GM23338 (cell line): ENCODE measurements at places on chromosomes 5 and 9. TPM values are rescaled to one million over a fixed set of nuclear protein-coding genes. Genes with fewer than 3 reads are reported as not detected.

GRCh38 chr9:70537084-70537483 is 122.6 kb upstream of the KLF9 start:
- no peaks in the 10 kb centered on the region for H3K36me3 ChIP-seq
- H3K4me1 ChIP-seq, result no peaks in the 10 kb centered on the region
- H3K27ac ChIP-seq, result no peak overlapping the region

DNA sequence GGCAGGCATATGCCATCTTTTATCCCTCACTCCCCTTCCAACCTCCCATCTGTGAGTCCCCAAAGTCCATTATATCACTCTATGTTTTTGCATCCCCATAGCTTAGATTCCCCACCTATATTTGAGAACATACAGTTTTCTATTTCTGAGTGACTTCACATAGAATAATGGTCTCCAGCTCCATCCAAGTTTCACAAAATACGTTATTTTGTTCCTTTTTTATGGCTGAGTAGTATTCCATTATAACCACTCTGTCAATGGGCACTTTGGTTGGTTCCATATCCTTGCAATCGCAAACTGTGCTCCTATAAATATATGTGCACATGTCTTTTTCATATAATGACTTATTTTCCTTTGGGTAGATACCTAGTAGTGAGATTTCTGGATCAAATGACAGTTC is 178.6 kb downstream of the GAS1 start:
- no peaks in the 10 kb centered on the region for H3K27me3 ChIP-seq
- no peaks in the 10 kb centered on the region for H3K36me3 ChIP-seq
- no peak overlapping the region for H3K27ac ChIP-seq
- H3K4me1 ChIP-seq, result no peaks in the 10 kb centered on the region
- DNase-seq, result no peak
- H3K4me3 ChIP-seq, result no peak overlapping the region

- H3K4me1 ChIP-seq, result no peaks in the 10 kb centered on the region
- no peaks in the 10 kb centered on the region for H3K27me3 ChIP-seq
- no peak for DNase-seq
These were observed 106.3 kb downstream of the GDA start for GRCh38 chr9:72255569-72255968.

DNA sequence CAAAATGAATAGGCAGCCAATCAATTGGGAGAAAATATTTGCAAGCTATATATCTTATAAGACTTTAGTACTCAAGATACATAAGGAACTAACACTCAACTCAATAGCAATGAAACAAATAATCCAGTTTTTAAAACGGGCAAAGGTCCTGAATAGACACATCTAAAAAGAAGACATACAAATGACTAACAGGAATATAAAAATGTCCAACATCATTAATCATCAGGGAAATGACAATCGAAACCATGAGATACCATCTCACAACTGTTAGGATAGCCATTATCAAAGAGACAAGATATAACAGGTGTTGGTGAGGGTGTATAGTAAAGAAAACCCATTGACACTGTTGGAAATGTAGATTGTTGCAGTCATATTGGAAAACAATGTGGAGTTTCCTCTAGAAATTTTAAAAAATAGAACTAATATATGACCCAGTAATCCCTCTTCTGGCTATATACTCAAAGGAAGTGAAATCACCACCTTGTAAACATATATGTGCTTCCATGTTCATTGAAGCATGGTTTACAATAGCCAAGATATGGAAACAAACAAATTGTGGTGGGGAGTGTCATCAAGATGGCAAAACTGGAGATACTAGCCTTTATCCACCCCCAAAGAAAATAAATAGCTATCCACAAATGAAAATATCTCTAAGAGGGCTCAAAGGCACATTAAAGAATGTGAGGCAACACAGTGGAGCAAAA is 13.9 kb upstream of the BTNL3 start:
- no peaks in the 10 kb centered on the region for H3K4me1 ChIP-seq
- no peak for DNase-seq
- H3K27me3 ChIP-seq, result no peaks in the 10 kb centered on the region
- no peak overlapping the region for H3K27ac ChIP-seq
- H3K4me3 ChIP-seq, result no peak overlapping the region
- no peaks in the 10 kb centered on the region for H3K36me3 ChIP-seq

DNA sequence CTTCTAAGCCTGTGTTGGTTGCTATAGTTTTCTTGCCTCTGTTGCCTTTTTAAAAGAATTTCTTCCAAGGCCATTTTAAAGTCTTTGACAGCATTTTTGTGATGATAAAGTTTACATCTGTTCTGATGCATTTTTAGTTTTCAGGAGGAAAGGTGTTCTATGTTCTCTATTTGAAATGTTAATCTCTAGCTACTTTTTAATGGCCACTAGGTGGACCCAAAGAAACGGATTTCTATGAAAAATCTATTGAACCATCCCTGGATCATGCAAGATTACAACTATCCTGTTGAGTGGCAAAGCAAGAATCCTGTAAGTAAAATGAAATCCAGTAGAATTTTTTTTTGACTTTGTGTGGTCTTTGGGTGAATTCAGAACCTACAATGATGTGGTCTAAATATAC is 60.2 kb downstream of the MELK start:
- H3K27me3 ChIP-seq, result no peaks in the 10 kb centered on the region
- H3K27ac ChIP-seq, result no peak overlapping the region
- H3K36me3 ChIP-seq, result peaks cover 4% of the 10 kb centered on the region
- no peaks in the 10 kb centered on the region for H3K4me1 ChIP-seq
- peak; percentile 58 for DNase-seq
- H3K4me3 ChIP-seq, result no peak overlapping the region

GRCh38 chr9:2255128-2255527 is 240.0 kb downstream of the SMARCA2 start:
- peaks cover 3% of the 10 kb centered on the region; the same call in 1 of the 2 replicates for H3K4me1 ChIP-seq
- no peak overlapping the region for H3K27ac ChIP-seq

DNA sequence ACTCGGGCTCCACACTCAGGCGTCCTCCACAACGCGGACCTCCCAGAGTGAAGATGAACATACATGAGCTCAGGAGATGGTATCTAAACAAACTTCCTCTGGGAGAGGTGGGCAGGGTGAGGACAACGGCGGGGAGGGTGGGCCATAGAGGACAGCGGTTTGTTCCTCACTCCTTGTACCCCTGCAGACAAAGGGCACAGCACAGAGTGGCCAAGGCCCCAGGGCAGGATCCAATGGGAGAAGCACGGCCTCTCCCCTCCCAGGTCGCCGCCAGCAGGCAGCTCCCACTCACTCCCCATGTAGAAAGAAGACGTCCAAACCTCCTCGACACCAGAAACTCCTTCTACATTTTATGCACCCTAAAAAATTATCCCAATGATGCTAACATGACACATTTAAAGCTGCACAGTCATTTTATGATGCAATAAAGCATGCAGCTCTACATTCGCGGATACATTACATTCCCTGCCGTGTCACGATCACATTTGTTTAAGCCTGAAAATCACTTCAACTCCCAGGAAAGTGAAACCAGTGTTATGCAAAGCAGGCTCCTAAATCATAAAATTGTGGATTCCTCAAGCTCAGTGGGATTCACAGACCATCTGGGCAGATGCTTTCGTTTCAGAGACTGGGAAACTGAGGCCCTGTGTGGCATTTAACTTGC is 87.5 kb upstream of the SARDH start:
- H3K4me3 ChIP-seq, result no peak overlapping the region
- no peaks in the 10 kb centered on the region for H3K36me3 ChIP-seq

GRCh38 chr9:108411632-108412031 is 444.2 kb downstream of the ACTL7B start:
- no peaks in the 10 kb centered on the region for H3K36me3 ChIP-seq
- no peaks in the 10 kb centered on the region for H3K27me3 ChIP-seq
- no peaks in the 10 kb centered on the region for H3K4me1 ChIP-seq
- H3K4me3 ChIP-seq, result no peak overlapping the region

Gene ECM2
- not detected in 2 replicates for total RNA-seq

Gene NOXA1
- total RNA-seq, result 0.59 and 0.62 TPM in 2 replicates

Gene PCDHGB1
- total RNA-seq, result 8.9 and 9.1 TPM in 2 replicates

Gene FCN2
- total RNA-seq, result not detected in 2 replicates

Gene RANBP3L
- not detected in 2 replicates for total RNA-seq

Gene ACTL7B
- 0.08 TPM in 1 of 2 replicates, not detected in the other for total RNA-seq
